Fibroblast of mammary gland (primary cell): ENCODE measurements at places on chromosomes 12 and 14.

DNA sequence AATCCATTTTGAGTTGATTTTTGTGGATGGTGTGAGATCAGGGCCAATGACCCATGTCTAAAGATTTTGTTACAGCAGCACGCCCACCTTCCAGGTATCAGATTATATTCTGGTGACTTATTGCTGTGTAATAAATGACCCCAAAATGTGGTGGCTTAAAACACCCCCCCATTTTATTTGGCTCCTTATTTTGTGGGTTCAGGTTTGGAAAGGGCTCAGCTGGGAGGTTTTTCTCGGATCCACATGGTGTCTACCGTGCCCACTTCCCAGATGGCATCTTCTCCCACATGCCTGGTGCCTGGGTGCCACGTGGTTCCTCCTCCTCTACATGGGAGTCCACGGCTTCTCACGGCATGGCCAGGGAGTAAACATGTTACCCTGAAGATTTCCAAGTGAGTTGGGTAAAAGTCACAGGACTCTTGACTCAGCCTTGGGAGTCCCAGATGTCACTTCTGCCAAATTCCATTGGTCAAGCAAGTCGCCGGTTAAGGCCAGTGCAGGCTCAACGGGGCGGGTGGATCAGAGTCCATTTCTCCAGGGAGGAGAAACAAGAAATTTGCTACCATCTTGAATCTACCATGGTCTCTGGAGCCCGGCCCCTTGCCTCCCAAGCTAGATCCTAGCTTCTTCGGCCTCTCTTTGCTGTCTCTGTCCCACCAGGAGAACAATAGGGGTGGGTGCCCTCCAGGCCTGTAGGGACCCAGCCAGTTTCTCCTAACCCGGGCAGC, 214.3 kb downstream of the KIF26A start:
- DNase-seq = no peak

- peak; percentile 33 for DNase-seq
These were observed 33.7 kb downstream of the CKB start for GRCh38 chr14:103488960-103489359.

DNA sequence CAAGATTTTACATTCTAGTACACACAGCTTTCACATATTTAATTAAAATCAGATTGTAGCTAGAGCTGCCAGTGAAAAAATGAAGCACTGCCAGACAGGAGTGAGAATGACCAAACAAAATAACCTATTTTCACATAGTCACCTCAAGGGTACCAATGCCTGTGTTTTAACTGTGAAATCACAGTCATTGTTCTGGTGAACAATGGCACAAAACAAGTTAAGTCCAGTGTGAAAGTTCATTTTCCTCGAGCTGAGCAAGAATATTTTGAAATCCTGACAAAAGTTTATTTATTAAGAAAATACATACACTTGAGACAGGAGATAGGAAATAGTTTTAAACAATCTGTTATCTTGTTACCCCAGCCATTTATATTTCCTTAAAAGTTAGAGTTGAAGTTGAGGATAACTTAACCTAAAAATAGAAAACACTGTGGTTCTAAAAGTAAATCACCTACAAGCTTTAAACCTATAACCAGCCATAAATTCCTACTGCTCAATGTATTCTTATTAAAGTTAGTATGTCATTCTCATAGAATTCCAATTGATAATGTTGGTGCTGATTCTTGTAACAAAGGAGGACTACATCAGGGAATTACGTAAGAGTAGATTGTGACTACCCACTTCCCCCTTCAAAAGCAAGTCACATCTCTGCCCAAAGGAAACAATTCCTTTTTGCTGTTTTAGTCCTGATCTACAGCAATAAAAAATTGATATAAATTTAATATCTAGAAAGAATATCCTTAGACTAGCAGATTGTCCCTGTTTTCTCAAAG, 15.9 kb downstream of the DENND5B start:
- no peak for DNase-seq

DNA sequence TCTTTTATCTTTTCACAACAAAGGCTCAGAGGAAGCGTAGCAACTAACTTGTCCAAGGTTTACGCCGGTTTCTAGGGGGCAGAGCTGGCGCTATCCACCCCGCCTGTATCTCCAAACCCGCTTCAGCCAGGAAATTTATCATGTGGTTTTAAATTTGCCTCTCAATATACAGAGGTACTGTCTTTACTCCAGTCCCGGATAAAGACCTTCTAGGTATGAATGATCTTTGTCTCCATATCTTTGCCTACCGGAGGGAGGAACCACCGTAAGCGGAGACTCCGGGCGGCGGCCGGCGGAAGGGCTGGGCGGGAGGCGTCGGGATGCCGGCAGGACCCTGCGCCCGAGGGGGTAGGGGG, 693 bp upstream of the RIMKLB start:
- peak; percentile 34 for DNase-seq

DNA sequence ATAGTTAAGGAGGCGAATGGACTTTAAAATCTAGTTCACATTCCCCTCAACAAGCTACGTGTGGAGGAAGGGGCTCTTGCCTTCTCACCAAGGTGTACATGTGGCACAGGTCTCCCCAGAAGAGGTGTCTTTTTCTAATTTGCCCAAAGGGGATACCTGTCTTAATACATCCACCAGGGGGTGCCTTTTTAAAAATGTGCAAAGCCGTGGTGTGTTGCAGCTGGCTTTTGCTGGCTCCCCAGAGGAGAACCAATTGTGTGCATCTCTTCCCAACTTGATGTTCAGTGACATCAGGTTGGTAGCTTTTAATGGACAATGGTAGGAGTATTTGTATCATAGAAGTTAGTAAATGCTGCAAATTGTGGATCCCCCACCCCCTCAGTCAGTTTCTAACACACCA, 33.8 kb downstream of the CREBL2 start:
- peak; percentile 52 for DNase-seq

DNA sequence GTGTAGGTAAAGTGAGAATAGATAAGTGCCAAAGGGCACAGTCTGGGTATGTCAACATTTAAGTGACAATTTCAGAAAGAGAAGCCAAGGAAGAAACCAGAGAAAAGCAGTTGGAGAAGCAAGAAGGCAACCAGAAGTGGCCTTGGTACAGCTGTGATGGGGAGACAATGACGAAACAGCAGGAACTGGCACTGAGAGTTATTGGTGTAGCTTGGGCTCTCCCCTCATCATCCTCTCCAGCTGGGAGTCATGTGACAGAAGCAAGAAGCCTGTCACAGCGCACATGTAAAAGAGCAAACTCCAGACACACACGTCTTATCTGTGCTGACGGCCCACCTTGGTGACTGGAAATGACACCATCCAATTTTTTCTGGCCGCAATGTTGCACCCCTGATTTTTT, 203.3 kb upstream of the NUDT4 start:
- DNase-seq = no peak

DNA sequence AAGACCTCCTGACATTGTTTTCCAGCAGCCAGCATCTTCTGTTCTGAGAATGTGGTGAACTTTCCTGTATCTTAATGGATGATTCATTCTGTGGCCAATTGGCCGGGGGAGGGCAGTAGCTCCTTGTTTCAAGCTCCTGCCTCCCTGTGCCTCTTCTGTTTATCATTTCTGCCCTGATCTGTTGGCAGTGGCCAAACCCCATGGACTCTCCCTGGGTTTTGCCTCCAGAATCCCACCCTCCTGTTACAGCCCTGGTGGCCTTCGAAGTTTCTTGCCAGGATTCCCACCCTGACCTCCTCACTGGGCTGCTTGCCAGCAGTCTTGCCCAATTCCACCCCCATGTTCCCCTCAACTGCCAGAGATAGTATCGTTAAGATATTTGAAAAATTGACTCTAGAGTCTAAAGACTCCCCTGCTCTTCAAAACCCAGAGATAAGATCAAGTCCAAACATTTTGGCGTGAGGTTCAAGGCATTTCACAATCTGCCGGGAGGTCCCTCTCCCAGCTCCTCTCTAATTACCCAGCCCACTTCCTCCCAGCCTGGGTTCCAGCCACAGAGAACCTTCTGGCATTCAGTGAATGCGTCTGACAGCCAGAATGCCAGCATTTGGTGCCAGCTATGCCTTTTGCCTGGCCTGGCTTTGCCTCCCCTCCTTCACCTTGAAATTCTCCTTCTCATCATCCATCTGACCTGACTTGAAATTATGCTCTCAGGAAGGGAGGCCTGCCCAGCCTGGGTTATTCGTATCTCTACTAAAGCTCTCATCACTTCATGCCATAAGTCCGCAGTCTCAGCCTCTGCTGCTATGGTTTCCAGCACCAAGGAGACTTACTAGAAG, 37.7 kb upstream of the TXNRD1 start:
- DNase-seq = peak; percentile 99
